ENCODE measurements at places on chromosomes 5 and 9.

DNA sequence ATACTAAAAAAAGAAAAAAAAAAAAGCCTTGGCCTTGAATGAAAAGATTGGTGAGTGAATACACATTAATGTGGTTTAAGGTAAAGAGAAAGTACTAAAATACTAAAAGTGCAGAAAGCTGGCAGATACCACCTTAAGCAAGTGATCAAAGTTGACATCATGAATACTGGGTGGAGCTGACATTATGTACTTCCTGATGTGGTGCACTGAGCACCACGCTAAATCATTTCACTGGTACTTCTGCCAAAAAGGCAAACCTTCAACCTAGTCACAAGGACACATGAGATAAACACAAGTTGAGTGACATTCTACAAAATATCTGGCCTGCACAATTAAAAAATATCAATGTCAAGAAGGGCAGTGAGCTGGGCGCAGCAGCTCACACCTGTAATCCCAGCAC lies 33.8 kb upstream of the PANK3 start:
- ATAC-seq, result no peak

- ATAC-seq, result no peak
These were observed 84.2 kb downstream of the TRPM6 start for GRCh38 chr9:74803376-74804017.

- no peak for ATAC-seq
These were observed 98.7 kb downstream of the SLC24A2 start for GRCh38 chr9:19690128-19690527.

GRCh38 chr9:107635803-107636174 lies 146.2 kb upstream of the KLF4 start:
- ATAC-seq, result no peak

DNA sequence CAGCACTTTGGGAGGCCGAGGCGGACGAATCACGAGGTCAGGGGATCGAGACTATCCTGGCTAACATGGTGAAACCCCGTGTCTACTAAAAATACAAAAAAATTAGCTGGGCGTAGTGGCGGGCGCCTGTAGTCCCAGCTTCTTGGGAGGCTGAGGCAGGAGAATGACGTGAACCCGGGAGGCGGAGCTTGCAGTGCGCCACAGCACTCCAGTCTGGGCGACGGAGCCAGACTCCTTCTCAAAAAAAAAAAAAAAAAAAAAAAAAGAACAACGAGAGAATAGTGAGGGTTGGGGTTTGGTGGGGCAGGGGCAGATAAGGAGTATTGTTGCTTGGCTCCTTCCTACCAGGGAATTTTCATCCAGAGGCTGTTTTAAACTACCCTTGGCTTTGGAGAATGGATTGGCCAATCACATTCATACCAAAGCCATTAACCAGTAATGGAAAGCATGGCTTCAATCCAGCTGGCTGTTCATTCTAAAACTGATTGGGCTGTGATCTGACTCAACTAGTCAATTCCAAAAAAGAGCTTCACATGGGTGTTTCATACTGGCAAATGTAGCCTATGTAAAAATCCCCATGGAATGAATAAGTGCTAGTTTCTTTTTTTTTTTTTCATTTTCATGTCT lies 64.4 kb downstream of the PLCXD3 start:
- no peak for ATAC-seq

- ATAC-seq, result no peak
These were observed 19.4 kb downstream of the RAB14 start for GRCh38 chr9:121182101-121182836.

DNA sequence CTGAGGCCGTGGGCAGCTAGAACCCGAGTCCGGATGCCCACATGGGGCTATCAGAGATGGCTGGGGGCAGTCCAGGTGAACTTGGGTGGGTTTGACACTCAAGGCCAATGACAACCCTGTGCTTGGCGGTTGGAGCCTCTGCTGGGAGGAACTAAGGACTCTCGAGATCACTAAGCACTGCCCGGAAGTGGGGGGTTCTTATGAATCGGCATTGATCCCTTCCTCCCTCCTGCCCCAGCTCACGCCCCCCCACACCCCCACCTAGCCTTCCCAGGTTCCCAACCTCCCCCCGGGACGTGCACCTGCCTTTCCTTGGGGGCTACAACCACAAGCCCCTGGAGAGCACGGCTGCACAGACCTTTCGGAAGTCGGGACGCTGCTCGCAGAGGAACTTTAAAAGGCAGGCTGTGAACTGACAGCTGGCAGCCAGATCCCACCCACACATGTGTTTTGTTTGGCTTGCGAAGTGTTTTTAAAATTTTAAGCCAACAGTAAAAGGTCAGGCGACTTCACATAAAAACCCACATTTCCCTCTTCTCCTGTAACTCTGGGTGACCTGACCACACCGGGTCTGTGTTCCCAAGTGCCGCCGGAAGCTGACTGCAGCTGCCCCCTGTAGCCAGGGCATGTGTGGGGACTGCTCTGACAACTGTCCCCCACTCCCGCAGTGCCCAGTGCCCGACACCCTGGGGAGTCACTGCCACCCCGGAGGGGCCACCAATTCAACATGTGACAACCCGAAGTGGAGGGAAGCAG lies 5.1 kb upstream of the RALGDS start:
- peak; percentile 42 for ATAC-seq

GRCh38 chr9:9215050-9215449 lies 1397.8 kb downstream of the PTPRD start:
- ATAC-seq, result no peak

GRCh38 chr5:149251546-149251945 lies 20.1 kb upstream of the AFAP1L1 start:
- no peak for ATAC-seq

GRCh38 chr5:166102947-166103346 lies 2188.5 kb upstream of the WWC1 start:
- no peak for ATAC-seq

DNA sequence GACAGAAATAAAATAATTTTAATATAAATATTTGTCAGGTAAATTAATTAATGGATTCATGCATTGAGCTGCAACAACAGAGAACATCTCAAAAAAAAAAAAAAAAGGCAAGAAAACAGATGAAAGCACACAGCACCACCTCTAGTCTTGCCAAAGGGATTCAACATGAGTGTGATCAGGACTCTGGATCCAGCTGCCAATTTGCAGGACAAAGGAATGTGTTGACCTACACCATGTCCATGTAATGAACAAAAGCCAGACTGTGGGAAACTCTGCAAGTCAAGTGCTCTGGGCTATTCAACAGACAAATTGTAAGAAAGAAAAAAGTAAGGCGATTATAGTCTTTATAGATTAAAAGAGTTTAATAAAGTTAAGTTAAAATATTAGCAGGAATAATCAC lies 769.3 kb downstream of the TLR4 start:
- no peak for ATAC-seq

GRCh38 chr5:136033848-136034247 lies 5.1 kb downstream of the TGFBI start:
- no peak for ATAC-seq

DNA sequence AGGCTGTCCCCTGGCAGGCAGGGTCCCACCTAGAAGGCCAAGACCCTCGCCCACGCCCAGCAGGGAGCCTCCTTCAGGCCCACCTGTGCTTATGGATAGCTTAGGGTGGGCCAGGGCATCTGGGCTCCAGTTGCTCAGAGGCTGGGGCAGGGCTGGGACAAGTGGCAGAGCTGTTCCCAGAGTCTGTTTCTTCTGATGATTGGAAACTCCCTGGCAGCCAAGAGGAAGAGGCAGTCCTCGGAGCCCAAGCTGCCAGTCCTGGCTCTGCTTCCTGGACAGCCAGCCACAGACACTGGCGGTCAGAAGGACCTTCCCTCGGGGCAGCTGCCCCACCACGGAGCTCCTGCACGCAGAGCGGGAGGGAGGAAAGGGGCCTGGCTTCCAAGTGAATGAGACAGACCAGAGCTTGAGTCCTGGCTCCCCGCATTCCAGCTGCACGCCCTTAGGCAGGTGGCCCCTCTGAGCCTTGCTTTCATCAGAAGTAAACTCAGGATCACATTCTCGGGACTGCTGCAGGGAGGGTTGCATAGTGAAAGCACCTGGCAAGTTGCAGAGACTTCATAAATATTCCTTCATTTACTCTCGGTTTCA lies 37.9 kb upstream of the GABRP start:
- ATAC-seq, result peak; percentile 17

DNA sequence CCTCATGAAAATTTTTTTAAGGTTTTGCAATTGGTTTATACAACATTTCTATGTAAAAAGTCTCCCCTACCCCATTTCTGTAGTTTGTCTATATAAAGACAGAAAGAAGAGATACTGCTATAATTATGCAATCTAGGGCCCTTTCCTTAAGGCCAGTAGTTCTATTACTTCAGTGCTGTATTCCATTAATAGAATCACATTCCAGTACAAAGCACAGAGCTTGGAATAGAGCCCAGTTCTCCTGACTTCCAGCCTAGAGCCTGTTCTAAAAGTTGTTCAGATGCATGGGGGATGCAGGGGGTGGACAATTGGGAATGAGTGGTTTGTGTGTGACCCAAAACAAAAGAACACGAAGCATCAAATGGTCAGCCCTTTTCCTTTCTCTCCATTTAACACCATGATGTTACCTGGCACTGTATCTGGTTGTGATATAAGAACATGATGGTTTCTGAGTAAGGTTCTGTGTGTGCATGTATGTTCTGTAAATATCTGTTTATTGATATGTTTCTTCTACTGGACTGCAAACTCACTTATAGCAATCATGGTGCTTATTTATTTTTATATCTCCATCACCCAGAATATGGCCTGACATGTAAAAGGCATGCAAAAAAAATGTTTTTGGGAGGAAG lies 8.2 kb upstream of the GRAMD2B start:
- peak; percentile 90 for ATAC-seq

- no peak for ATAC-seq
These were observed 48.3 kb downstream of the MRPS27 start for GRCh38 chr5:72271702-72272101.

- ATAC-seq, result no peak
These were observed 9.3 kb upstream of the TEX48 start for GRCh38 chr9:114691046-114691955.

All from gastroesophageal sphincter (tissue), 4 donors.